ENCODE measurements at places on chromosomes 11 and 22.
A peak's percentile ranks its signal among the peaks of the same experiment; 100 is the strongest.

- DNase-seq: no peak
Observed at GRCh38 chr11:25247336-25247735, 750.5 kb downstream of the LUZP2 start.

DNA sequence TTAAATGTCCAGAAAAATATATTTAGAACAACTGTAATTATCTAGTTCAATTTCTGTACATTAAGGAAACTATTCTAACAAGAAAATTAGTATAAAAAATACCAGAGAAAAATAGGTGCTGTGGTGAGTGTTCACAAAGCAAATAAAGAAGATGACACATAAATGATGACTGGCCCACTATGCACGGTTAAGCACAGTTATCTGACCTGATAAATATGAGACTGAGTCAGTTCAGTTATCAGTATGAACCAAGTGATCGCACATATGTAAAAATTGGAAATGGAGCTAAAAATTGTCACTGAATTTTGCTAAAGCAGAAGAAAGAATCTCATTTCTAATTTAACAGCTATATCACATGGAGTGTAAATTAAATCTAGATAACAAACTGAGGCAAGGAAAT, 18.8 kb upstream of the MAML2 start:
- no peak for DNase-seq

- DNase-seq: no peak
Observed at GRCh38 chr11:7967826-7968225, 2.6 kb upstream of the NLRP10 start.

GRCh38 chr22:16601437-16602223, 9.0 kb upstream of the CCT8L2 start:
- DNase-seq: no peak

DNA sequence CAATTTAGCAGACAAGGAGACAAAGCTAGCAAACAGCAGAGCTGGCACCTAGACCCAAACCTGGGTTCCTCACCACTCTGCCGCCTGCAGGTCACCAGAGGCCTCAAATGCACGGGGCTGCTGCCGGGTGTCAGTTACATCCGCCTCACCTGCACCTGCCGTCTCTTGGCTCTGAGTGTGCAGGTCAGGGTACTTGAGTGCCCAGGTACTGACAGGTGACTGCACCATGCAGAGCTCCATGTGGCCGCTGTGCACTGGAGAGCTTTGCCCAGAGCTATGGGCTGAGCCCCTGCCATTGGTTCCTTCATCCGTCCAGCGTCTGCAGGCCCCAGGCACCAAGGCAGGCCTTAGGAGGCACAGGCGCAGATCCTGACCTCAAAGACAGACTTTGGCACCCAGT, 35.0 kb downstream of the PDGFB start:
- no peak for DNase-seq

DNA sequence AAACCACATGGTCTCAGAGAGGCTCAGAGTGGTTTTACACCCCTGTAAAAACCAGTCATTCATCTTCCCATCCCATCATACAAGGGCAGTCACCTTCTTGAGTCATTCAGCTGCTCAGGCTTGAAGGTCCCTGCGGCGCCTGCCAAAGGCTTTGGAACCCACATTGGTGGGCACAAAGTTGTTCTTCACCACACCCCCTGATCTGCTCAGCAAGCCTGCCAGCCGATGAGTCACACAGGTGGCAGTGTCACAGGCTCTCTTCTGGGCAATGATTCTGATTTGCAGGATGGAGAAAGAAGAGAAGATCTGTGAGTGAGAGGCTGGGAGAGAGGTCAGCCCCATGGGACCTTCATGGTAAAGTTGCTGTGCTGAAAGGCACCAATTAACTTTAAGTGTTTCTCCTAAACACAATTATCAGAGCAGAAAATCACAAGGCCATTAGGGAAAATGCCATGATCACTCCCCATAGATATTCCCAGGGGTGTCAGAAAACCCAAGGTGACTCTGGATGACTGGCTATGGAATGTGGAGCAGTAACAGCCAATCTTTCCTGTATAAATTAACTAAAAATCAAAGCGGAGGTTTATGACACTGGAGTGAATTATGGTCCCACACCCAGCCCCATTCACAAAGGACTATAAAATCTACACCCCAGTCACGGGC, 4.4 kb downstream of the CALCA start:
- no peak for DNase-seq

GRCh38 chr11:96054870-96055705, 131.2 kb upstream of the MTMR2 start:
- DNase-seq: no peak

GRCh38 chr22:46541536-46541935, 4.1 kb upstream of the CELSR1 start:
- DNase-seq: no peak

DNA sequence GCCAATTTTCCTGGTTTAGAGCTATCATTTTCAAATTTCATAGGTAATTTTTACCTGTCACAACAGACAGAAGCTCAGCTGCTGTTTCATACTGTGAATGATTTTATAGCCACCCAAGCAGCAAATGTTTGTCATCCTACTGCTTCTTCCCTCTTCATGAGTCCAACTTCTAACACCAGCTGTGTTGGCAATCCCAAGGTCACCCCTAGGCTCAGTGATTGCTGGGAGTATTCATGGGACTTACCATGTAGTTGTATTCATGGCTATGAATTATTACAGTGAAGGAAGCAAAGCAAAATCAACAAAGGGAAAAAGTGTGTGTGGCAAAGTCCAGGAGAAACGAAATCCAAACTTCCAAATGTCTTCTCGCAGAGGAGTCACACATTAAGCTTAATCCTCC, 28.5 kb downstream of the CUL5 start:
- no peak for DNase-seq

- DNase-seq: no peak
Observed at GRCh38 chr11:118917481-118918127, 8.1 kb downstream of the BCL9L start.

GRCh38 chr11:66080055-66080817, 10.2 kb downstream of the PACS1 start:
- DNase-seq: peak; percentile 56

- DNase-seq: no peak
Observed at GRCh38 chr11:16818284-16818683, 79.8 kb downstream of the C11orf58 start.

DNA sequence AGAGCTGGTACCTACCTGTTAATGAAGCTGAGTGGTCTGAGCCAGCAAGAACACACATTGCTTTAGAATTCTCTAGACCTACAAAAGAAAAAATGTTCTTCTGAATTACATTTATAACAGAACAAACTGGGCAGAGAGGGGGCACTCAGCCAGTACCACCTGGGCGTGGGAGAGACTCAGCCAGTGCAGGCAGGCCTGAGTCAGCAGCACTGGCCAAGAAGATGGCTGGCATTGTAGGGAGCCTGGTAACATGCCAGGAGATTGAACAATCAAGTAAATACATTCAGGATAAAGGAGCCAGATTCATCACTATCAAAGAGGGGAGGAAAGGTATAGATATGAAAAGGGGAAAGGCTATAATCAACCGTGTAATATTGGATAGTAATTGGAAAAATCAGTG, 19.9 kb downstream of the SERGEF start:
- DNase-seq: no peak

GRCh38 chr11:10314199-10315072, 9.6 kb downstream of the ADM start:
- no peak for DNase-seq

GRCh38 chr22:30326255-30326705, 461 bp downstream of the TBC1D10A start:
- no peak for DNase-seq

- DNase-seq: no peak
Observed at GRCh38 chr11:73957654-73958361, 7.0 kb downstream of the DNAJB13 start.

- DNase-seq: no peak
Observed at GRCh38 chr11:76707293-76707825, 36.8 kb upstream of the LRRC32 start.

GRCh38 chr22:36088292-36088691, 59.7 kb upstream of the RBFOX2 start:
- DNase-seq: no peak

DNA sequence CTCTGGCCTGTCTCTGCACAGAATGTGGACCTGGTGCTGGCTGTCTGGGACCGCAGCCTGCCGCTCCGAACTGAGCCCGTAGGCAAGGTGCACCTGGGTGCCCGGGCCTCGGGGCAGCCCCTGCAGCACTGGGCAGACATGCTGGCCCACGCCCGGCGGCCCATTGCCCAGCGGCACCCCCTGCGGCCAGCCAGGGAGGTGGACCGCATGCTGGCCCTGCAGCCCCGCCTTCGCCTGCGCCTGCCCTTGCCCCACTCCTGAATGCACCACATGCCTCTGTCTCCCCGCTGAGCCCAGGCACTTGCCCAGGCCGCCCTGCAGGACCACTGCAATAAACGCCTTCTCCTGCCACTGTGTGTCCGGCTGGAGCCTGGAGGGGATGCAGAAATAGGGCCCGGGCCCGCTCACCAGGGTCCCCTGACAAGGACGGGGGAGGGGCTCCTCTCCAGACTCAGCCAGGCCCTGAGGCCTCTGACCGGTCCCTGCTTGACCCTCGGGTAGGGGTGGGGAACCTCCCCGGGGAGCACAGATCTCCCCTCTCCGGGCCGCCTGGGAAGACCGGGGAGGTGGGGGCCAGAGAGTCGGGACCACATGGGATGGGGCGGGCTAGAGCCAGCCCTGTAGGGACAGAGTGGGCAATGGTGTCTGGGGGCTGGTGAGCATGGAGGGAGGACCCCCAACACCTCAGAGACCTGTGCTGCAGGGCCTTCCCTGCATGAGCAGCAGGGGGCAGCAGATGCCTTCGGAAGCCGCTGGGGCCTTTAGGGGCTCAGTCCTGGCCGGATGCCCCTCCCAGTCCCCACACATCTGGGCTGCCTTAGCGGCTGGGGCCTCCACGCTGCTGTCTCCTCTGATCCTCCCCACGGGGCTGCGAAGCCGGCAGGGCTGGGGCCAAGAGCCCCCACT, 1.4 kb upstream of the TNNI2 start:
- DNase-seq: peak; percentile 67

DNA sequence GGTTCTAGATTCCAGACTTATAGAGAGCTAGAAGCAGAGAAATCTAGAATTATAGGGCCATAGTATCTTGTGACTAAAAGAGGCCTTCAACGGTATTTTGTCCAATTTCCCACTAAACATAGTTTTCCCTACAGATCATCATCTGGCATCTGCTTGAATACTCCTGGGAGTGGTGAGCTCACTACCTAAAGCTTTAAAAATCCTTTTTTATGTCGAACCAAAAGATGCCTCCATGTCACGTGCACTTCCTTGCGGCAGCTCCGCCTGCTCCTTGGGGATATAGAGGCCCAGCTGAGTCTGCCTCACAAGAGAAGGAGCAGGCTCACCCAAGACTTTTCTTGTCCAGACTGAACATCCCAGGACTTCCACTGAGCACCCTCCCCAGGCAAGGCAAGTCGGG, 4.3 kb upstream of the MB start:
- no peak for DNase-seq

DNA sequence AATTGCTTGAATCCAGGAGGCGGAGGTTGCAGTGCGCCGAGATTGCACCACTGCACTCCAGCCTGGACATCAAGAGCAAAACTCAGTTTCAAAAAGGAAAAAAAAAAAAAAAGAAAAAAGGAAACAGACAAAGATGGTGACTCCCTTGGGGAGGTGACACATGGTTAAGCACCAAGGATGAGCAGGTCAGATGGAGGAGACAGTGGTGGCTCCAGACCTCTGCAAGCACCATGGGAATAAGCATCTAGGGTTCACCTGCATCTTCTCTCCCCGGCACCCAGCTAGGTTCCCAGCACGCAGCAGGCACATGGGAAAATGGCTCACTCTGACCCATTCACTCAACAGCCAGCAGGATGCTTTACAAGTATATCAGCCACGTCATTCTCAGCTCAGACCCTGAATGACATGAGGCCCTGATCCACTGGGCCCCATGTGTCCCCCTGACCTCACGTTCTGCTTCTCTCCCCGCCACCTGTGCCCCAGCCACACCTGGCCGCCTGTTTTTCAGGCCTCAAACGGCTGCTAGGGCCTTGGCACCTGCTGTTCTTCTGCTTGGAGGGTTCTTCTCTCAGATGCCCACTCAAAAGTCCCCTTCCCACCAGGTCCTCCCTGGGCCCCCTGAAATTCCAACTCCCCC, 24.2 kb downstream of the A4GALT start:
- no peak for DNase-seq

DNA sequence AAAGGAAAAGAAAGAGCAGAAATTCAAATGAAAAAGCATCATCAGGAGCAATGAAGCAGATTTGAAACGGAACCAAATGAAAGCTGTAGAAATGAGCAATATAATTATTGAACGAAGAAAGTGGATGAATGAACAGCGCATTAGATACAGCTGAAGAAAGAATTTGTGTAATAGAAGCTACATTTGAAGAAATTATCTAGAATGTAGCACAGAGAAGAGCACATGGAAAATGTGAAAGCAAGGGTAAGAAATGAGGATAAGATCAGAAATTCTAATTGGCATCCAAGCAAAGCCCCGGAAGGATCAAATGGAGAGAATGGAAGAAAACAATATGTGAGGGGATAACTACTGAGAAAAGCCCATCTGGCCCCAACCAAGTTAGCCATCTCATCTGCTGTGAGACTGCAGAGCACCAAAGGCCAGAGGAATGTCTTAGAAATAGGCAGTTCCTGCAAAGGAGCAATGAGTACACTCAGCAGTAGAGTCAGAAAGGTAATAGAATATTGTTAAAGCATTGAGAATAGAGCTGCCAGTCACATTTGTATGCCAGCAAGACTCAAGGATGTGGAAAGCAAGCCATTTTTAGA, 51.9 kb downstream of the MED15 start:
- no peak for DNase-seq

GRCh38 chr11:7089328-7090251, 792 bp downstream of the RBMXL2 start:
- DNase-seq: no peak

- no peak for DNase-seq
Observed at GRCh38 chr11:2551131-2551530, 106.3 kb downstream of the KCNQ1 start.

DNA sequence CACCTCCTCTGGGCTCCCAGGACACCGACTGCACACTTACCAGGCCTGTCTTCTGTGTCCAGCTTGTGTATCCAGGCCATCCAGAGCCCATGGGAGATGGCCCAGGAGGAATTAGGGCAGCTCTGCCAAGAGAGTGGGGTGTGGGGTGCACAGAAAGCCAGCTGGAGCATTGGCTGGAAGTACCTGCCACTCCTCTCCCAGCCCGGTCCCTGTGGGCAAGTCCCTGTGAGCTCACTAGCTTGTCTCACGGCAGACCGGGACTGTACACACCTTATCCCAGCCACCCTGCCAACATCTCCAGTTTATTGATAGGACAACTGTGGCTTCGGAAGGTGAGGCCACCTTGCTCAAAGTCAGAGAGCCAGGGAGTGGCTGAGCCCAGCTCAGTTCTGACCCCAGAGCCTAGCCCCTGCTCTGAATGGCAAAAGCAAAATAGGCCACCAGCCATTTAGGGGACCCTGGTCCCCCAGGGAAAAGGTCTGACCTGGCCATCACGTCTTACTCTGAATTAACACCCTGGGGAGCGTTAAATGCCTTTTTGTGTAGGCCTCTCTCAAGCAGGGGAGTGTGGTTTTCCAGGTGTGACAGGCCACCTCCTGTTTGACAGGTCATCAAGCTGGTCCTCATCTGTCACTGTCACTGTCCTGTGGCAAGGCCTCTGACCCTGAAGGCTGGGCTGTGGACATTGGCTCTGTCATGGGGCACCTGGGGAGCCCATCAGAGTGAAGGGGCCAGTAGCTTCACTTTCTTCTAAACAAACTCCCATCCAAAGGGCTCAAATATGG, 15.1 kb downstream of the UQCR10 start:
- no peak for DNase-seq

Measured in stimulated activated CD4-positive, alpha-beta T cell treated with anti-CD3 and anti-CD28 coated beads, Interleukin-1b, Interleukin-23, amount 100 ng/mL, for 1 hour (primary cell).